Activated CD8-positive, alpha-beta memory T cell treated with anti-CD3 and anti-CD28 coated beads for 48 hours (primary cell): ENCODE measurements at places on chromosomes 12 and 14.
A peak's percentile ranks its signal among the peaks of the same experiment; 100 is the strongest.

GRCh38 chr14:55556929-55557623, 22.9 kb upstream of the KTN1 start:
- DNase-seq, result no peak

GRCh38 chr12:55831447-55831815, 2.0 kb upstream of the DNAJC14 start:
- no peak for DNase-seq

DNA sequence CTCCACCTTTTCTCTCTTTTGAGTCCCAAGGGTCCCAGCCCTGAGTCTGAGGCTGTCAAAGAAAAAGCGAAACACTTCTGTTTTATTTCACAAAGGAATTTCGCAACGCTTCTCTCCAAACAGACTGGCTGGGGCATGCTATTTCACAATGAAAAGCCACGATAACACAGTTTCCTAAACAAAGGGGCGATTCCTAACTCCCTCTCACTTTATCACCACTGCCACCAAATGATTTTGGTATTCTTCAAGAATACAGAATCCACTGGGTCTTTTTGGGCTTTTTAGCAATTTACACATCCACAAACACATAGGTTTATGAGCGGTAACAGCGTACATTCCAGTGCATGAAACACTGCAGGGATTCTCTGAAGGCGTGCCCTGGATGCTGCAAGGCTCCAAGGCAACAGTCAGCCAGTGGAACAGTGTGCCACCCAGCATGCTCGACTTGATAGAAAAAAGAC, 161.2 kb downstream of the DAD1 start:
- no peak for DNase-seq

GRCh38 chr12:50725011-50725942, 38.6 kb upstream of the ATF1 start:
- no peak for DNase-seq

DNA sequence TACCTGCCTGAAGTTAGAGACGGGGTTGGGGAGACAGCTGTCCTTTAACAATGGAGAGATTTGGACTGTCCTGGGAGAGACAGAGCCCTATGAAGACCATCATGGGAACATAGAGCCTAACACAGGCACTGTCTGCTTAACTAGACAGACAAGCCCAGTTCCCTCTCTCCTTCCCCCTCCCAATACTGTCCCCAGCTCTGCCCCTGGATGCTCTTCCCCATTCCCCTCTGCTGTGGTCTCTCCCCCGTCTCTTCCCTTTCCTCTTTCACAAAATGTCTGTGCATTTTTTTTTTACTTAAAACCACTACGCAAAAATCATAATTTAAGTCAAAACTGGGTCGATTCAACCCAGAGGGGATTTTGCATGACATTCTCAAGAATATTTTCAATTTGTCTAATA, 232.9 kb downstream of the CHST11 start:
- no peak for DNase-seq

DNA sequence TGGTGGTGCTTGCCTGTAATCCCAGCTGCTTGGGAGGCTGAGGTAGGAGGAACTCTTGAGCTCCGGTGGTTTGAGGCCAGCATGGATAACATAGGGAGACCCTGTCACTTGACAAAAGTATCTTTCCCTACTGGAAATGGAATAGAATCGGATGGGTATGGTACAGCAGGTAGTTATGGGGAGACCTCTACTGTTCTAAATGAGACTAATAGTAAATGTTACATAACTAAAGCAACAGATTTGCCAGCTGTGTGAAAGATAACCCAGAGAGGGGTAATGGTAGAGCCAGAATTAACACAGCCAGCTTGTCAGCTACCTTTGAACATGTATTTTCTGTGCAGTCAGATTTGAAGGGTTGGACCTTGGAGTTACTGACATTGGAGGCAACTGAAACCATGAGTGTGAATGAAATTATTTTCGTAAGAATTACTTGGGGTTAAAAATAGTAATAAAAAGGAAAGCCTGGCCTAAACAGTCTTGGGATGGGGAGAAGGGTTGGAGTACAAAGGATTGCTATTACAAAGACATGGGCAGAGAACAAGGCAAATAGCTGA, 21.7 kb upstream of the NUP107 start:
- no peak for DNase-seq

DNA sequence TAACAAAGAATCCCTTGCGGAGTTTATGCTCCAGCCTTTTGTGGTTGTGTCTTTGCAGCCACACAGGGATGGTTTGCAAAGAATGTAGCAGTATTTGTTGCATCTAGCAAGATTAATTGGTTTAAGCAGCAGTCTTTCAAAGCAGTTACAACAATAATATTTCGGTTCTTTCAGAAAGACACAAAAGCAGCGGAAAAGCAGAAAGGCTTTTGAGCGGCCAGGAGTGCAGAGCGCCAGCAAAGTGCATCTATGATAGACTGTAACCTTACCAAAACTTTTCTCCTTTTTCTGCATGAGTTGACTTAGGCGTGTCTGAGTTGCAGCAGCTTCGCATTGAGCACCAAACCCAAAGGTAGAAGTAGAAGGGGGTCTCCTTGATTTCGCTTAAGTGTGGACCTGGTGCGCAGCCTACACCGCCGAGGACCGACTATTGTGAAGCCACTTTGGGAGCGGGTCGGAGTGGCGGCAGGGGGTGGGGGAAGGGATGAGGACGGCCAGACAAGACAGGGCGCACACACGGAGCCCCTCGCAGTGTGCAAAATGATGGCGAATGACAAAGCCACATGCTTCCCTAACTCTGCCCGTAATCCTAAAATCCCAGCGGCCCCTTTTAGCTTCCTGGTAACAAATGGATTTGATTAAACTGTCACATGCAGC, 1.2 kb downstream of the LMO3 start:
- no peak for DNase-seq

GRCh38 chr12:54373649-54374561, 9.6 kb upstream of the GPR84 start:
- DNase-seq, result no peak

GRCh38 chr12:24562771-24563431, 386.0 kb downstream of the BCAT1 start:
- DNase-seq, result no peak

- DNase-seq, result no peak
These were observed 117.5 kb downstream of the ASCL4 start for GRCh38 chr12:107891967-107892366.

GRCh38 chr12:54622463-54623183, 12.1 kb downstream of the LACRT start:
- no peak for DNase-seq

DNA sequence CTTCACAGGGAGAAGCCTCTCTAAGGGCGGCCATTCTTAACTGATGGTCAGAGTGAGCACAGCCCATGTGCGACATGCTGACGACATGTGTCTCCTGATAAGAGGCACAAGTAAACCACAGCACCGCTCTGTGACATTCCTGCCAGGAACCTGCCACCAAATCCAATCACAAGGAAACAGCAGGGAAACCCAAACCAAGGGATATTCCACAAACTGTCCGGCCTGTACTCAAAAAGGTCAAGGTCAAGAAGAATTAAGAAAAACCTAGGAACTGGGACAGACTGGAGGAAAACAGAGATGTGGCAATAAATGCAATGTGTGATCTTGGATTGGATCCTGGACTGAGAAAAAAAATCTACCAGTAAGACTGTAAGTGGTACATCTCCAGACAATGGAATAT, 91.9 kb downstream of the SYNE3 start:
- DNase-seq, result no peak

DNA sequence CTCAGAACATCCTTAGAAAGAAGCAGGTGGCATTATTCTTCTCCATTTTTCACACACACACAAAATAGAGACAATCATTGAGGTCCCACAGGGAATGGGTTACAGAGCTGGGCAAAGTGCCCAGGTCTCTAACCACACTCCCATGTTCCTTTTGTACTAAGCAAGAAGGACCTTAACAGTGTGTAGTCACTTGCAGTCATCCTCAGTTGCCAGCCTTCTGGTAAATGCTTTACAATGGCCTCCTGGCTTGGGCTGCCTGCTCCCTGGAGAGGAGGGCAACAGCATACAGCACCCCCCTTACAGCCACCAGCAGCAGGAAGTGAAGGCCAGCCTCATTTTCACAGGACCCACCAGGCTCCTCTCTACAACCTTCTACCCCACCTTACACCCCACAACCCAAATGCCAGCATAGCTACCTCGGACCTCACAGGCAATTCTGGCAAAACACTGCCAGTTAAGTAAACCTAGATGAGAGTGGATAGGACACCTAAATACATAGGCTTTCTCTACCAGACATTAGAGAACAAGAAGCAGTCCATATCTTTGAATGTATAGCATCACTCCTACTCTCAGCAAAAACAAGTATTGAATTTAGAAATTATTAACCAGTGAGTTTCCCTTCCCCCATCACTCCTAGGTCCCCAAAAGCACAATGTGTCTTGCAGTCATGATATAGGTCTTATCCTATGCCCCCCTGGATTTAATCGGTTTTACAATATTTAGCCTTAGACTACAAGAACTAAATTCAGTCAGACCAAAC, 88.1 kb downstream of the PPP2R5E start:
- no peak for DNase-seq

- DNase-seq, result no peak
These were observed 147.2 kb downstream of the KSR2 start for GRCh38 chr12:117821480-117822175.

- DNase-seq, result no peak
These were observed 6.4 kb downstream of the BCL11B start for GRCh38 chr14:99265571-99265970.

GRCh38 chr12:4346931-4347330, 25.9 kb downstream of the TIGAR start:
- no peak for DNase-seq

GRCh38 chr12:51980051-51980808, 26.5 kb upstream of the TAMALIN start:
- peak; percentile 48 for DNase-seq

GRCh38 chr12:41930866-41931437, 213.7 kb downstream of the GXYLT1 start:
- no peak for DNase-seq

GRCh38 chr12:54654926-54655325, 6.8 kb upstream of the DCD start:
- DNase-seq, result no peak

DNA sequence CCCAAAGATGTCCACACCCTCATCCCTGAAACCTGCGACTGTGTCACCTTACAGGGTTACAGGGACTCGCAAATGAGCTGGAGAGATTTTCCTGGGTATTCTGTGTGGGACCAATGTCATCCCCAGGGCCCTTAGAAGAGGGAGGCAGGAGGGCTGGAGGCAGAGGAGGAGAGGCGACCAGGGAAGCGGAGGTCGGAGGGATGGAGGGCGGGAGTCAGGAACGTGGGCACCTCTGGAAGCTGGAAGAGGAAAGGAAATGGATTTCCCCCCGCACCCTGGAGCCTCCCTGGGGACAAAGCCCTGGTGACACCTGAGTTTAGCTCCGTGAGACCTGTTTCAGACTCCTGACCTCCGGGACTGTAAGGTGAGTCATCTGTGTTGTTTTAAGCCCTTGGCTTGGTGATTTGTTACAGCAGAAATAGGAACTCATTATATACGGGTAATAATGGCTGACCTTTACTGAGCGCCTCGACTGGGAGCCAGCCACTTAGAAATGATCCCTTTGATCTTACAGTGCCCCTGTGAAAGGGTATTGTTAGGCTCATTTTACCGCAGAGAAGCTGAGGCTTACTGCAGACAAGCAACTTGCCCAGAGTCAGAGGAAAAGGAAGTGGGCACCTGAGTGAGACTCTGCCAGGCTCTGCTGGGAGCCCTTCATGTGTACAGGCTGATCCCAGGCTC, 29.3 kb upstream of the FZD10 start:
- no peak for DNase-seq

DNA sequence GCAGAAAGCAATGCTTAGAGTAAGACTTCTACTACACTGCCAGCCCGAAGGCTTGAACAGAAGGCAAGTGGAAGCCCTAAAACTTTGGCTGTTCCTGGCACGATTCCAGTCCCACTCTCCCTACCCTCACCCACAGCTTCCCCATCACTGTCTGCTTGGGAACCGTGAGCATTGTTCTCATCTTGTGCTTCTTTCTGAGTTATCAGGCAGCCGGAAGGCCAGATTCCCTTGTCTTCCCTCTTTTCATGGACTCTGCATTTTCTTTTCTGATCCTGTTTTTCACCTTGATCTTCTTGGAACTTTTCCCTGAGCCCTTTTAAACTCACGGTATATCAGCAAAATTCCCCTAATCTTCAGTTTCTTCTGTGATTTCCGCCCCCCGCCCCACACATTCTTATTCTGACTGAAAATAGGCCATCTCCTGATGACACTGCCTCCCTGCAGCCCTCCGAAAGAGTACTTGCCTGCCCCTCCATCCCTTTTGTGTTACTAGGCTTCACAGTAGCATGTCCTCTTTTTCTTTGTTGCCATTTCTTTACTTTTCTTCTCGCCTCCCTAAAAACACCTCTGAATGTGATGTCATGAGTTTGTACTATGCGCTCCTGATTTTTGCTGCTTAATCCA, 29.9 kb downstream of the RCOR1 start:
- no peak for DNase-seq

GRCh38 chr12:92502417-92503028, 200.3 kb upstream of the PLEKHG7 start:
- DNase-seq, result no peak

DNA sequence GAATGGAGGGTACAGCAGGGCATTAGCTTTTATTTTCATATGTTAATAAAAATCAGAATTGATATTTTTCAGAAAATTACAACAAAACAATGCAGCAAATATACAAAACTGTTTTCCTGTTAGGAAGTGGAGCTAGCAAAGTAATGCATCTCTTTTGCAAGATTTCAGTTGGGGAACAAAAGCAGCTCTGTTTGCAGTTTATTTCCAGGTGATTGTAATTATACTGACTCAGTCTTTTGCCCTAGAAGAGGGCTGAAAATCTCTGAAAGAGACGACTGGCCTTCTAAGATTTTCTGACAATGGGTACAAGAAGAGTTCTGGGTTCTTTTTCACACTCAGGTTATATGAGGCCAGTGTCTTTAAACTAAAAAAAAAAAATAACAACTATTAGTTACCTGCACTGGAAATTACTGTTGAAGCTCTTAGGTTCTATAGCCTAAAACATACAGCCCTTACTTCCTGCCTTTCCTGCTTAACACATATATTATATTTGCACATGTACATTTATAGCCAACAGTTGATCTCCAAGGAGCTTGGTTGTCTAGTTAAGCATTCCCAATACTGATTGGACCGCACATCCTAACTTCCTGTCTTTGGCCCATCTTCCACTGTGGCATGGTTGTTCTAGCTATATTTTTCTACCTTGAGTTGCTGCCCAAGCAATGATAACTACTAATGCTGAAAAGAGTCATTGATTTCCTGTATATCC, 199.1 kb upstream of the KRR1 start:
- no peak for DNase-seq
